M059J (cell line): ENCODE measurements at places on chromosomes 4 and X.
A peak's percentile ranks its signal among the peaks of the same experiment; 100 is the strongest.

DNA sequence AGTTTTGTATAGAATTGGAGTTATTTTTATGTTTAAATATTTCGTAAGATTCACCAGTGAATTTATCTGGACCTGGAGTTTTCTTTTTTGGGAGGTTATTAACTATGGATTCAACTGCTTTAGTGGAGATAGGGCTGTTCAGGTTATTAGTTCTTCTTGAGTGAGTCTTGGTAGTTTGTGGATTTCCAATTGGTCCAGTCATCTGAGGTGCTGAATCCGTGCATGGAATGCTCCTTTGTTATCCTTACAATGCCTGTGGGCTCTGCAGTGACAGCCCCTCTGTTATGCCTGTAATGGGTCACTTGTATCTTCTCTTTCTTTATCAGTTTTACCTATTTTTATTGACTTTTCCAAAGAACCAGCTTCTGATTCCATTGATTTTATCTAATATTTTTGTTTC, 15.4 kb upstream of the NKX1-1 start:
- no peak for DNase-seq

DNA sequence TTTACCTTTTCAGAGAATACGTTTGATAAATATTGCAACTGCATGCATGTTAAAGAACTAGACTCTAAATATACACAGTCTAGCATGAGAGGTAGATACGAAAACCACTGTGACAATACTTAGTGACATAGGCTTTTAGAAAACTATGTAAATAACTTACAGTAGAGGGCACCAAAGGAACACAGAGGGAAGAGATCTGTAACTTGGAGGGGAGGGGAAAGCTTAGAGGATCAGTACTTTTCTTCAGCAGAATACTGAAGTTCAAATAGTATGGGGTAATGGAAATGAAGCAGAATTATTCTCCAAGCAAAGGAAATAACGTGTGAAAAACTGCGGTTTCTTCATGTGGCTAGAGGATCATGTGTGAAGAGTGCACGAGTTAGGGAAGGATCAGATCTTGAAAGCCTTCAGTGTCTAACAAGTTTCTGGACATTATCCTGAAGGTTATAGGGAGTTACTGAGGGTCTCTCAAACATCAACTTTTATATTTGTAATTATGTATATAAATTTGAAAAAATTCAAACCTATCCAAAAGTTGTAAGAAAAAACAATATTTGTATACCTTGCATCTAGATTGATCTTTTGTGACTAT, 264.3 kb downstream of the NPFFR2 start:
- DNase-seq: peak; percentile 44

- no peak for DNase-seq
These were observed 1.9 kb upstream of the NEUROG2 start for GRCh38 chr4:112517911-112518310.

DNA sequence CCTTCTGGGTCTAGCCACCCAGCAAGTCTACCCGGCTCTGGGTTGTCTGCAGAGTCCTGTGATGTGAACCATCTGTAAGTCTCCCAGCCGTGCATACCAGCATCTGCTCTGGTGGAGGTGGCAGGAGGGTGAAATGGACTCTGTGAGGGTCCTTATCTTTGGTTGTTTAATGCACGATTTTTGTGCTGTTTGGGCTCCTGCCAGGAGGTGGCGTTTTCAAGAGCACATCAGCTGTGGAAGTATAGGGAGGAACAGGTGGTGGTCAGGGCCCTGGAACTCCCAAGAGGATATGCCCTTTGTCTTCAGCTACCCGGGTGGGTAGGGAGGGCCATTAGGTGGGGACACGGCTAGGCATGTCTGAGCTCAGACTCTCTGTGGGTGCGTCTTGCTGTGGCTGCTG, 66.5 kb upstream of the ZFP42 start:
- peak; percentile 18 for DNase-seq

DNA sequence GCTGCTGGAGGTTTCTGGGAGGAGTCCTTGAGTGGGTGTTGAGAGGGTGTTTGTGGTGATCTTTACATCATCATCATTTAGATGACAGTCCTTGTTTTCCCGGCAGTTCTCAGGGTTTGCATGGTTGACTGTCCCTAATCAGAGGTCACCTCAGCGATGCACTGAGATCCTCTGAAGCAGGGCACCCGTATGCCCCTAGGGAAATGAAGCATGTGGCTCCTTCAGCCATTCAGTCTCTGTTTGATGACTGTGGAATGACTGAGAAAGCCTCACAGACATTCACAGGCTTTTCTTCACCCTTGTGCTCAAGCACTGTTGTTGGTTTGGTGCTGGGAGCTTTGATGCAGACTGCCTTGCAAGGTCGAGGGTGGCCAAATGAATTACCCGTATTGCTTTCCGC, 474.7 kb downstream of the SPRY1 start:
- no peak for DNase-seq

DNA sequence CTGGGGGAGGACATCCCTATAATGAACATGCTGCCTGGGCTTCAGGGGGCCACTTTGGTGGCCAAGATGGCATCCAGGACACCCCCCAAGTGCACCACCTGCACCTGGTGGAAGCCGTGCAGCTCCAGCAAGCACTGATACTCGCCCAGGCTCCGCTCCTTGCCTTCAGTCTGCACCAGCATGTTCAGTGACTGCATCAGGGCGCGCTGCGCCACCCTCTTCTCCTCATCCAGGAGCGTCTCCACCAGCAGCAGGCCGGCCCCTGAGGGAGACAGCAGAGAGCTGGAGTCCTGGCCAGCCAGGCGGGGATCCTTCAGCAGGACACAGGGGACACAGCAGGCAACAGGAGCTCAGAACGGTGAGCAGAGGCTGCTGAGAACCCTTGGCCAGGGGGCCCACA, 11.3 kb upstream of the SLC25A6 start:
- DNase-seq: no peak

GRCh38 chr4:40516651-40517050, 113.0 kb downstream of the RBM47 start:
- no peak for DNase-seq

DNA sequence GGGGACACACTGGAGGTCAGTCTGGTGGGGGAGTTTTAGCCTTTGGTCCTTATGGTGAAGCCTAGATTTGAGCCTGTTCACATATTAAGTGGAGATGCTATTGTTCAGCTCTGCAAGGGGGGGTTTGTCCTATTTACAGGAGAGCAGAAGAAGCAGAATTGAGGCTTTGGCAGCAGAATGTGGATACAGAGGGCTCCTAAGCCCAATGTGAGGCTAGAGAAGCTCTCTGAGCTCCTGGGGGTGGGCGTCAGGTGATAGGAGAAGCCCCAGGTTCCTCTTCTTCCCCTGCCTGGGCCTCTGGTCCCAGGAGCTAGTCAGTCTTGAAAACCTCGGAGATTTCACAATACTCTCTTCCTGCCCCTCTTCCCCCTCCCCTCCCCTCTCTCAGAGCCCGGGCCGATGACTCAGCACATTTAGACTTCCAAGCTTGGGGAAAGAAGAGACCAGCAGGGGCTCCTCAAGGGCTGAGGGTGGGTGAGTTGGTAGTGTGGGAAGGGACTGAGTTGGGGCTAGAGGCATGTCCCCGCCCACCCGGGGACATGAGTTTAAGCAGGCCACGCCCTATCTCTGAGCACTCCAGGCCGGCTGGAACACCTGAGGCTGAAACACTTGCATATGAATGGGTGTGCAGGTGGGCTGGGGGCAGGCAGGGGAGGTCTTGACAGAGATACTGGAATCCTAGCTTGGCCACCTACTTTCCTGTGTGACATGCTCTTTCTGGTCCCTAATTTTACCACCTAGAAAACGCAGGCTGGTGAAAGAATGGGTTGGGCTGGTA, 3.4 kb downstream of the TFE3 start:
- peak; percentile 97 for DNase-seq

DNA sequence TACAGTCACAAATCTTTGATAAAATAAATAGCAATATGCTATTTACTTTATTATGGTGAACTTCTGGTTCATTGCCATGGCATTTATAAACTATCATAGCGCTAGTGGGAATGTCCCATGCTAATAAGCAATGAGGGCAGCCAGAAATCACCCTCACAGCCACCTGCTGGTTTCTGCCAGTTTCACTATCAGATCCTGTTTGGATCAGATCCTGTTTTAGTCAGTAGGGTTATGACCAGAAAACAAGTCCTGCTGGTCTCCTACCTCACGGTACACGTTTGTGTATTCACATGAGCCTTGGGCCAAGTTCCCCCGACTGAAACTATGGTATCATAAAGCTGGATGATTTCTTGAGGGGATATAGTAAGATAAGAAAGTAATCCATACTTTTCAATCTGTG, 17.7 kb downstream of the FOXR2 start:
- no peak for DNase-seq

GRCh38 chr4:71406459-71406963, 67.7 kb downstream of the SLC4A4 start:
- peak; percentile 67 for DNase-seq

- no peak for DNase-seq
These were observed 738.6 kb downstream of the PCDH7 start for GRCh38 chr4:31458813-31459212.

DNA sequence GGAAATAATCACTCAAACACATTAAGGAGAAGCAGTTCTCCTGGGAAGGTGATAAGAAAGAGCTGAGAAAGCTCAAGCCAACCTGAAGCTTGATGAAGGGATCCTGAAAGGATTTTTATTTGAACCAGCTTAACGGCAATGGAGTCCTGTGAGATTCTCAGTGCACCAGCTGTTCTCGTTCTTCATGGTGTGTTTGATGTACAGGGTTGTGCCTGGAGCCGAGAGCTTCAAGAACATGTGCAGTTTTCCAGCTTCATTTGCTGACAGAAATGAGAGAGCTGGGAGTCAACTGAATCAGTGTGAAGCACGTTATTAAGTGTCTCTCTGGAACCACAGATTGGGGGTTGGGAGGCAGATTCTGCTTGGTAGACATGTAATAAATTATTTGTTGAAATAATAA, 115.7 kb downstream of the ANKRD50 start:
- DNase-seq: no peak

- no peak for DNase-seq
These were observed 866.3 kb upstream of the PCDH7 start for GRCh38 chr4:29853833-29854232.

DNA sequence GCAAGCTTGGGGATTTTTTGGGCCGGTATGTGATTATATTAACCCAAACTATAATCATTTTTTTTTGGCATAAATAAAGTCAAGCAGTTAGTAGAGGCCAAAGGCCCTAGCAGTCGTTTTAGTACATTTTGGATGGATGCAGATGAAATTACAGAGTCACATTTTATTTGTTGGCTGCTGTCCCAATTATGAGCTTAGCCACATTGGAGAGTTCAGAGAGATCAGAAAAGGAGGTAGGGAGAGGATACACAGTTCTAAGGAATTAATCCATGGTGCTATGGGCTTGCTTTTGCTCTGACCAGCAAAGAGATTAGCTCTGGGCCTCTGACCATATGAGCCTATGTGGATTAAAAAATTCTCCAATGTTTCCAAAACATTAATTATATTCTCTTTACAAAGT, 395.1 kb downstream of the RAPGEF2 start:
- DNase-seq: no peak

GRCh38 chr4:153065276-153065675, 129.2 kb downstream of the FHDC1 start:
- DNase-seq: no peak
